ENCODE measurements at places on chromosomes 5 and 9.

DNA sequence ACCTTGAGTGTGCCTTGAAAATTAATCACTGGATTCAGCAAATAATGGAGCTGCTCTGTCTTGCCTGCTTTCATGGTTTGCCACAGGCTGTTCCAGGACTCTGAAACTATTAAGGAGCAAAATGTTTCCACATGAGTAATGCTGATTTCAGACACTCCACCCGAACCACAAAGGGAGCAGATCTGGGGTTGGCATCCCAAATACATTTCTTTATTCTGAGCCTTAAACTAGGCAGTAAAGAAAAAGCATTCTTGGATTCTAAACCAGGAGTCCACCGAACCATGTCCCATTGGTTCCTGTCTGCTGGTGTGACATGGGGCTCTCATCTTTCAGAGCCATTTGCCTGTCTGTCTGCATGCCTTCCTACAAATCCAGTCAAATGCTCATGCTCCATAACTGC lies 10.1 kb upstream of the C1QTNF3 start:
- DNase-seq, result no peak

GRCh38 chr5:107523029-107523680 lies 147.6 kb downstream of the EFNA5 start:
- no peak for DNase-seq

- DNase-seq, result no peak
Observed at GRCh38 chr5:25618821-25619220, 974.0 kb upstream of the CDH10 start.

GRCh38 chr5:150245111-150245789 lies 44.3 kb downstream of the CAMK2A start:
- DNase-seq, result no peak

GRCh38 chr5:100828071-100828897 lies 74.8 kb downstream of the ST8SIA4 start:
- no peak for DNase-seq

- DNase-seq, result no peak
Observed at GRCh38 chr5:77319117-77319804, 108.8 kb downstream of the PDE8B start.

- DNase-seq, result no peak
Observed at GRCh38 chr5:57414191-57414590, 68.4 kb downstream of the ACTBL2 start.

- no peak for DNase-seq
Observed at GRCh38 chr9:94983552-94983951, 257.1 kb downstream of the AOPEP start.

DNA sequence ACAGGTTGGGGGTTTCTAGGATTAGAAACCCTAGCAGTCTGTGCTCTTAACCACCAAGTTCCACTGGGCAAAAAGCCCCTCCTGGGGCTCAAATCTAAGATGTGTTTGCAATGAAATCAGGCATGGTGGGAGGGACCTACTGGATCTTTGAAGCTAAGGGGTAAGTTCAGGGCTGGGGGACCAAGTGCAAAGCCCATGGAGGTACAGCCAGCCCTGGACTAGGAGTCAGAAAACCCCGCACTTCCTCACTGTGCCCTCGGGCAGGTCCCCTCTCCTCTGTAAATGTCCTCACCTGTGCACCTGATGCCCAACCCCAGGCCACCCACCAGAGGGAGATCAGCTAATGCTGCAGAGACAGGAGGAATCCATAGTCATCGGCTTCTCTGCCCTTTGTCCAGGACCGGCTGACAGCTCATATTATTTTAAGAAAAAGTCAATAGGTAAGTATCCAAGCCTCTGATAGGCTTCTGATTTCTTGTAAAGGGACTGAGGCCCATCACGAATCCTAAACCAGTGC lies 138.3 kb downstream of the PAX5 start:
- no peak for DNase-seq

- DNase-seq, result no peak
Observed at GRCh38 chr5:154199263-154199662, 8.7 kb downstream of the GALNT10 start.

DNA sequence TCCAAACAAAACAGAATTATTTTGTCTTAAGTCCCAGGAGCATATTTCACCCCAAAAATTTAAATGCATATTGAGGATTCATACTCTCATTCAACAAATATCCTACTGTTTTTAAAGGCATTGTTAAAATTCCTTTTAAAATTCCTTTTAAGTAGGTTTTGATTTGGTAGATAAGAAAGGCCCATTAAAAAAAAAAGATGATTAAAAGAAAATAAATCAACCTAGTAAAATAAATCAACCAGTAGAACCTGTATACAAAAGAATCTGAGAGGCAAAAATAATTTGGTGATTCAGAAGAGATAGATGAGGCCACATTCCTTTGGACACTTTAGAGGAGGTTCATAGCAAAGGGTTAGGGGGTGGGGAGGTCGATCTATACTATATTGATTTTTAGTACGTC lies 585.3 kb upstream of the TLE4 start:
- no peak for DNase-seq

GRCh38 chr5:6805841-6806240 lies 92.6 kb downstream of the TENT4A start:
- no peak for DNase-seq

DNA sequence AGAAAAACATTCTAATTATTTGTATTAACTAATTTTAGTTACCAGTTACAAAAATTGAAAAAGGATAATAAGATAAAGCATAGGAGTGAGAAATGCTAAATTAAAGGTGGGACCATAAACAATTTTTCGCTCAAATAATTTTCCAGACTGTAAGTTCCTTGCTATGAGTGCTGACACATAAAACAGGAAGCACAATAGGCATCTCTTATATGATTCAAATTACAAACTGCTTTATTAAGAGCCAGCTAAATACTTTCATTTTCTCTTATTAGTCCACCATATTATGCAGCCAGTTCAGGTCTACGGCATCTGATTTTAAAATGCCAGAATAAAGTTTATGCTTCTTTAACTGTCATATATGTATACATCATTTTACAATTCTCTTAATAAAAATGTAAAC lies 4.4 kb downstream of the RC3H2 start:
- no peak for DNase-seq

GRCh38 chr5:142982821-142983200 lies 212.6 kb downstream of the ARHGAP26 start:
- no peak for DNase-seq

GRCh38 chr5:12848709-12849108 lies 944.5 kb upstream of the CTNND2 start:
- DNase-seq, result no peak

DNA sequence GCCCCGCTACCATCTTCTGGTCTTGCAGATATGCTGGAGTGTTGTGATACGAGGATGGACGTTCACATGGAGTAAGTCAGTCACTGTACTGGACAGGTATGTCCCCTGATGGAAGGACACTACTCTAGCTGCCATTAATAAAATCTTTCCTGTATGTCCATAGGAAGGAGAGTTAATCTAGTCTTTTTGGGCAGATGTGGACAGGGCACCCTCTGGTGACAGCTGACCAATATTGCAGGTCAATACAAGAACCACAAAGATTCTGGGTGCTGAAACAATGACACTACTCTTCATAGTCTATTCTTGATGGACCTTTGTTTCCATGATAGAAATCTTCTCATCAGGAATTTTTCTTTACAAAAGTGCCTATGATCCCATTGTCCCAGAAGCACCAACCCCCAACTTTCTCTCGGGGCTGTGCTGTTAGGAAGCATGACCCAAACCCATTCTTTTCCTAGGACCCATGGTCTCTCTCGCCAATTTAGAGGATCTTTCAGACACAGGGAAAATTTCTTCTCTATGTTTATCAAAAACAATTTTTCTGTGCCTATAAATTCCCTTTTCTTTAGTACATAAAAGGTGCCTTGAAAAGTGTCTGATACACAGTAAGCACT lies 376.9 kb downstream of the DTWD2 start:
- DNase-seq, result no peak

DNA sequence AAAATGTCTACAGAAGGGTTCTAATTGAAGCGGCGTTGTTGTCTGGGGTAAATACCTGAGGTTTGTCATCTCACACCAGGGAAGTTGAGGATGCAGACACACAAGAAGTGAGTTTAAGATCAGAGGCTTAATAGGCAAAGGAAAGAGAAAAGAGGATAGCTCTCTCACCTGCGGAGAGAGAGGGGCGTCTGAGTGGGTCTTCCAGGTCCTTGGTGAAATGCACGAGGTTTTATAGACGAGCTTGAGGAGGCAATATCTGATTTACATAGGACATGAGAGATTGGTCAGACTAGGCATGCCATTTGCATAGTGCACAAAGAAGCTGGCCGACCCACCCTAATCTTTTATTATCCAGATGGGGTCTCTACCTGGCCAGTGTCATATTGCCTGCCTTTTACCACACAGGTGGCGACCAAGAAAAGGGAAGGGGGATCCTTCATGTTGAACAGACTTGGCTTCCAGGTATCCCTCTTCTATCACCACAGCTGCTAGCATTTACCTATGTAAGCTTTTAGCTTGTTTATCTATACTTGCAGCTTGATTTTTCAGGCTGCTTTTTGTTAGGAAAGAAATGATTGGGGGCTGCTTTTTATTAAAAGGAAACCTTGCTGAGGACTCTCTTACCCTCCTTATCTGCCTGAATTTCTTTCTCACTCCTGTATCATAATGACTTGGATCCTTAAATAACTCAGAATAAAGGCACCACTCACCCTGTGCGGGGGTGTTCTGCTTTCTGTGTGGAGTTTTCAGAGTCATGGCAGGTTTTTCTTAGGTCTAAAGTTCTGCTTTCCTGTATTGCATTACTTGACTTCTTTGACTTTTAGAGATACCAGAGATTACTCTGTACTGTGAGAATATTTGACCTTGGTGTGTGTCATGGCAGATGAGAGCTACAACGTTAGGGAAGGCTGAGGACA lies 9.4 kb upstream of the GLT6D1 start:
- no peak for DNase-seq

DNA sequence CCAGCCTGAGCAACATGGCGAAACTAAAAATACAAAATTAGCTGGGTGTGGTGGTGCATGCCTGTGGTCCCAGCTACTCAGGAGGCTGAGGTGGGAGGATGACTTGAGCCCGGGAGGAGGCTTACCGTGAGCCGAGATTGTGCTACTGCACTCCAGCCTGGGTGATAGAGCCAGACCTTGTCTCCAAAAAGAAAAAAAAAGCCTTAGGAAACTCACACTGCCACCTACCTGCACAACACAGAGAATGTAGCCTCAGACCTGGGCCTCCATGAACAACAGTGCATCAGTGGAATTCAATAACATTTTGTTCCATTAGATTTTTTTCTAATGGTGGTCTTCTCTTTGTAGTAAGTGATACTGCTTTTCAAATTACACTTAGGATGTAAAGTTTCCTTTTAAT lies 63.8 kb upstream of the RARS1 start:
- DNase-seq, result no peak

- no peak for DNase-seq
Observed at GRCh38 chr9:93298498-93299417, 114.8 kb downstream of the WNK2 start.

DNA sequence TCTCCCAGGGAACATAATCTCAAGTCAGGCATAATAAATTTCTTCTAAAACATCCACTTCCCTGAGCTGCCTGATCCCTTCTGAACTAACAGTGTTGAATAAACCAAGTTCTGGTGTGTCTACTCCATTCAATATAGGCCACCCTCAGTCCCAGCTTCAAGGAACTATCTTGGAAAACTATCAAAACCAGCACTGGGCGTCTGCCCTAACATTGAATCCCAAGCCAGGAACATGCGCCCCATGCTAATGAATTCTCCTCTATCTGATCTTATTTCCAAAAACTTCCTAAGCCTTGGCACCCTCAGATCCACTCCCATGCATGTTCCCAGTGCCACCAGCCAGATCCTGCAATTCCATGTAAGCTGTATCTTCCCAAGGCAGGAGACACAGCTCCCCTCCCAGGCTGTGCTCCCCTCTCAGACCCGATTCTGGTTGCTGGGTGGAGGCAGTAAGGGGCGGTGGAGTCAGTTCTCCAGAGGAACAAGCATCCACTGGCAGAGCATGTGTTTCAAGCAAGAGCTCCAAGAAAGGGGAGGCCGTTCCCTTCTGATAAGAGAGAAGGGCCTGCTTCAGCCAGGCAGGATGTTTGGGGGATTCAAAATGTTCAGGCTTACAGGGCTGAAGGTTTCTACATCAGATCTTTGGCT lies 13.1 kb upstream of the FOXI1 start:
- DNase-seq, result no peak

DNA sequence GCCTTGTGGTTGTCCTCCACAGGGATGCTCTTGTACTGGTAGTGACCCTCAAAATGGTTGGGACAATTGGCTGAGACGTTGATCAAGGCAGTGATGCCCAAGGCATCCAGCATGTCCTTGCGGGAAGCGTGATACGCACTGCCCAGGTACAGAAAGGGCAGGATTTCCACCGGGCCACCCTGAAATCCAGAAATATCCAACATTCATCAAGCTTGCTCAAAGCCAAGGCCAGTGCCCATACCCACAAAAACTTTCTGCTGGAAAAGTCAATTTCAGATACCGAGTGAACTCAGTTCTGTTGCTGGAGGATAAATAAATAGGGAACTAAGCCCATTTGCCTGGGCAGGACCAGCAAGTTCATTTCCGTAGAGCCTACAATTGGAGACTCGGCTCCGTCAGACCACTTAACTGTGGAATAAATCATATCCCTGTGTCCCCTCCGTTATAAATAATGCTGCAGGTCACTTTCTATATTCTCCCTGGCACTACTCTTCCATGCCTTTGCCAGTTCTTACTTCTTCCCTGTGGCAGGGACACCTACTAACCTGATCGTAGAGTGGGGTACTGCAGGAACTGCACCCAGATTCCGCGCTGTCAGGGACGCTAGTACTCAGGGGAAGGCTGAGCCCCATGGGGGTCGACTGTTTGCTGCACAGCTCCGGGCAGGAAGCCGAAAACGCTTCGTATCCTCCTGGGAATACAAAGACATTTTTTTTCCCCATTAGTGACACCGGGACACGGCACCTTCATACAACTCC lies 1.2 kb downstream of the DUSP1 start:
- no peak for DNase-seq

- no peak for DNase-seq
Observed at GRCh38 chr5:103033696-103034095, 86.2 kb downstream of the GIN1 start.

GRCh38 chr9:3835393-3835792 lies 309.6 kb upstream of the RFX3 start:
- DNase-seq, result no peak

DNA sequence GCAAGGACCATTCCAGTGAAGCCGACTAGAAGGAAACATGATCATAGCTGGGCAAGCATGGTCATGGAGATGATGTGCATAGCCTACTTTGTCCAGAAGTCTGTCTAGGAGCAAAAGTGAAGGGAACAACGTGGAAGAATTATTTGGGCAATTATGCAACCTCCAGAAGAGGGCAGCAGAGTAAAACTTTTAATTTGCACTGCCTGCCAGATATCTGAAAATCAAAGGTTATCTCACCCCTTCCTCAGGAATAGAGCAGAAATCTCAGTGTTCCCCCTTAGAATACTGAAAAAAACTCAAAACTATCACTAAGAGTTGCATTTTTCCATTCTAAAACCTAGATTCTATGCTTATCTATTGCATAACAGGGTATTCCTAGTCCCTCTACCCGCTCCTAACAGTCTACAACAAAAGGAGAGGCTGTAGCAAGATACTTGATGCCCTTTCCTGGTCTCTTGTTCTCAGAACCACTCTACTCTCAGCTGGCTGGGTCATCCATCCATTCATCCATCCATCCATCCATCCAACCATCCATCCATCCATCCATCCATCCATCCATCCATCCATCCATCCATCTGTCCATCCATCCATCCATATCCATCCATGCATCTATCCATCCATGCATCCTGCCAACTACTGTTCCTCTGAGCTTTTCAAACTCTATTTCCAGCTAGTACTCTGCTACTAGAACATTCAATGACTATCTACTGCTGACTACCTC lies 8.4 kb upstream of the SETD9 start:
- no peak for DNase-seq

Data from ascending aorta (tissue), 2 donors.